ENCODE measurements at places on chromosomes 2 and 18.

DNA sequence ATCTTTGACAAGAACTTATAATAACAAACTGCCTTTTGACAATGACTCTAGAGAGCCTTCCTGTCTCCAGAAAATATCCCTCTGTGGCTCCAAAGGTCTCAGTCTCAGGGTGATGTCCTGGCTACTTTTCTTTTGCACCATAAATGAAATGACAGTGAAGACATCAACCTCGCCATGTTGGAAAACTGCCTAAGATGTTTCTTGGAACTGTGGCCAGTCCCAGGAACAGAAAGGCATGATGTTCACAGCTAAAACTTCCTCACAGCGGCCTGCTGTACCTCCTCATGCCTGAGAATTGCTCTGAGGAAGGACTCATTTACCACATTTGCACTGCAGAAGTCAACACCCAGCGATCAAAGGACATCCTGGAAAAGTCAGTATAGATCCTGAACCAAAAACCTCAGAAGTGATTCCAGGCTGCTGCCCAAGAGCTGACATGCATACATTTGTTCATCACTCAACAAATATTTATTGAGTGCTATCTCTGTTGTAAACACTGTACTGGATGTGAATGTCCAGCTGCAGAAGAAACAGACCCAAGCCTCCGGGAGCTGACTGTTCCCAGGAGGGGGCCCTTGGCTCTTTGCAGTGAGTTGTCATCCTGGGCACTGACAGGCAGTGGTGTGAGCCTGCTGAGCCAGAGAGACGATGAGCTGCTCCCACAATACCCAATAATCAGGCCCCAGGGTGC, 64.3 kb upstream of the ACSL3 start:
- DNase-seq, result no peak

DNA sequence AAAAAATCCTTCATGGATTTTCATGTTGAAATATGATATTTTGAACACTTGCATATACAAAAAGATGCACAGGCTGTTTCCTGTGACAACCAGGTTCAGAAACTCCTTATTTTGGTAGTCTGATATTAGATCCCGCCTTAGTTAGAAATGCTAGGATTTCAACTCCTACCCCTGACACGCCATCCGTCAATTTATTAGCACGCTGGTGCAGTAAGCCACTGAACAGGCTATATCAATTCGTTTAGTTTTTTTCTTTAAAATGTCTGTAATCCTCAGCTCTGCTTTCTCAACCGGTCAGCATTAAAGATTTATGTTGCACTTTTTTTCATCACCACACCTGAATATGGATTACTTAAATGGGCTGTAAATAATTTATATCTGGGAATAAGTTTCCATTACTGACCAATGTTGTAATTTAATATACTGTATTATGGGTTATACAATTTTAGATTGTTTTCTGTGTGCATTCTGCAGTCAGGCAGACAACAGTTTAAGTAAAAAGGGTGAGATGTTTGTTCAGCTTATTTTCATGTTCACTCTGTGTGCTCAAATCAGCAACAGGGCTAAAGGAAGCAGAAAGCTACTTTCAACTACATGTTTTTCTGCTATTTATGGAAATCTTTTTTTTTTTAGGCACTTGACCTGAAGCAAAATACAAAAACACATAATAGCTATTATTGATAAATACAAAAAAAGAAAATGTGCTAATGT, 227.7 kb downstream of the ARHGAP15 start:
- DNase-seq, result no peak

GRCh38 chr2:177551989-177552421, 159.4 kb downstream of the AGPS start:
- no peak for DNase-seq

DNA sequence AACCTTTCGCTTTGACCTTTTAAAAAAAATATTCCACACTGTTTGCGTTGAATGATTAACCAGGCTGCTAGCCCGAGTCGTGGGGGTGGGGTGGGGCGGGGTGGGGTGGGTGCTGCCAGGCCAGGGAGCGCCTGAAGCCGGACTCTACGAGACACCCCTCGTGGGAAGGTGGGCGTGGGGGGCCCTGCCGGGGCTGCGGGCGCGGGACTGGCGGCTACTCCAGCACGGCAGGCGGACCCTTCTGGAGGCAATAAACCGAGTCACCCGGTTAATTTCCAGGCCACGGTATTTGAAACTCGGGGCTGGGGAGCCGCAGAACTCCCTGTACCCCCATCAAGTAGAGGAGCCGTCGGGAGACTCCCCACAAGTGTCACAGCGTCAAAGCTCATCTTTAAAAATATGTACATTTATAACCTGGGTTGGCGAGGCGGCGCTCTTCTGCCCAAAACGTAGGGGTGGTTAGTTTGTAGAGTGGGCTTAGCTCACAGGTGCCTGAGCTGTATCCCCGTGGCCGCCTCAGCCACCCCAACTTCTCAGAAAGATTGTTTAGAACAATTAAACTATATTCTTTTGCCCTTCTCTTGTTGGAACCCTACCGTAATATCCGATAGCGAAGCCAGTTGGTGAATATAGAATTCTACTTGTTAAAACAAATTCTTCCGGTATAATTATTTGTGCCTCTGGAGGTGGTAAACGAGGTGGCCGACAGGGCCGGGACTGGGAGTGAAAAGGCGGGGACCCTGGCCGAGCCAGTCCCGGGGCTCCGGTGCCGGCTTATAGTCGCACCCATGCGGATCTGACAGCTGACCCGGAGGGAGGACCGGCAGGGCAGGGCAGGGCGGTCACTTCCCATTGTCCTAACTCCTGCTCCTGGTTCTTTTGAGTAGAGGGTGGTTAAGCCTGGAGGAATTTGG, 1.4 kb downstream of the B3GNT2 start:
- DNase-seq, result no peak

DNA sequence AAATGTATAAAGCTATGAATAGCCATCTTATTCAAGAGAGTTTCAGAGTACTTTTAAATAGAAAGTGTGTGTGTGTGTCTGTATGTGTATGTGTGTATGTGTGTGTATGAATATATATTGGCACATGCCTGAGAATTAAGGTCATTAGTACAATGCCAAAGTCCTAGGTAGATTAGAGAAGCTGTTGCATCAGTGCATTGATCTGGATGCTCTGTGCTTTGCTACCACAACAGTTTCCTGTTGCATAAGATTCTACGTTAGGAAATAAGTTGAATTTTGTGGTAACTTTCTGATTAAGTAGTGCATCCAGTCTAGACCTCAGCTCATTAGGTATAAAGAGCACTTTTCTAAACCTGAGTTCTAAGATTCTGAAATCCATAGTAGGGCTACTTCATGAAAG, 1102.8 kb upstream of the KLHL29 start:
- DNase-seq, result no peak

DNA sequence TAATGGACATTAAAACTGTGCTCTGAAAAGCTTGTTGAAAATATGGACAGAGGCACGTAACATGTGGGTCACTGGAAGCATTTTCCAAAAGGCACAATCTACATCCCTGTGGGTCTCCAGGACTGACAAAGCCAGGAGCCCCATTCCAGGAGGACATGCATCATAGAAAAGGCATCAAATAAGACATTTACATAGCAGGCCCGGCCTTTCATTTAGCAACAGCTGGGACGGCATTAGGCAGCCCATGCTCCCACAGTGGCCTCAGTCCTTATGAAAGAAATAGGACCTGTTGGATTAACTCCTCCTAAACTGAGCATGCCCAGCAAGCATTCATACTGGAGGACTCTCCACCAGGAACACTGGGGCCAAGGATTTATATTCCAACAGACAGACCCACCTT, 72.2 kb downstream of the TWIST2 start:
- DNase-seq, result no peak

- peak; percentile 76 for DNase-seq
Observed at GRCh38 chr2:8685697-8686358, 4.0 kb downstream of the ID2 start.

- no peak for DNase-seq
Observed at GRCh38 chr18:58177004-58177717, 133.1 kb downstream of the NEDD4L start.

All from stimulated activated CD8-positive, alpha-beta memory T cell treated with anti-CD3 and anti-CD28 coated beads, Interleukin-7, amount 100 ng/mL, for 1 hour (primary cell).